ENCODE measurements at places on chromosomes 5 and 9. TPM values are rescaled to one million over a fixed set of nuclear protein-coding genes. Genes with fewer than 3 reads are reported as not detected.

GRCh38 chr9:131500377-131500776 is 2.3 kb upstream of the POMT1 start:
- peaks cover 72% of the 10 kb centered on the region for H3K4me1 ChIP-seq
- DNase-seq, result peak; percentile 87
- H3K36me3 ChIP-seq, result peaks cover 41% of the 10 kb centered on the region
- peak overlapping the region; percentile 98 for H3K4me3 ChIP-seq

- H3K4me1 ChIP-seq, result no peaks in the 10 kb centered on the region
- H3K4me3 ChIP-seq, result no peak overlapping the region
- no peaks in the 10 kb centered on the region for H3K27me3 ChIP-seq
Measured at GRCh38 chr9:86217076-86217755, 42.2 kb downstream of the C9orf153 start.

GRCh38 chr5:30956251-30956650 is 237.2 kb upstream of the CDH6 start:
- H3K36me3 ChIP-seq, result no peaks in the 10 kb centered on the region
- H3K27ac ChIP-seq, result no peak overlapping the region
- no peaks in the 10 kb centered on the region for H3K4me1 ChIP-seq

GRCh38 chr9:108117795-108118194 is 628.2 kb upstream of the KLF4 start:
- H3K4me1 ChIP-seq, result no peaks in the 10 kb centered on the region
- H3K27ac ChIP-seq, result no peak overlapping the region
- H3K27me3 ChIP-seq, result no peaks in the 10 kb centered on the region
- no peaks in the 10 kb centered on the region for H3K36me3 ChIP-seq
- no peak for DNase-seq
- H3K4me3 ChIP-seq, result no peak overlapping the region

DNA sequence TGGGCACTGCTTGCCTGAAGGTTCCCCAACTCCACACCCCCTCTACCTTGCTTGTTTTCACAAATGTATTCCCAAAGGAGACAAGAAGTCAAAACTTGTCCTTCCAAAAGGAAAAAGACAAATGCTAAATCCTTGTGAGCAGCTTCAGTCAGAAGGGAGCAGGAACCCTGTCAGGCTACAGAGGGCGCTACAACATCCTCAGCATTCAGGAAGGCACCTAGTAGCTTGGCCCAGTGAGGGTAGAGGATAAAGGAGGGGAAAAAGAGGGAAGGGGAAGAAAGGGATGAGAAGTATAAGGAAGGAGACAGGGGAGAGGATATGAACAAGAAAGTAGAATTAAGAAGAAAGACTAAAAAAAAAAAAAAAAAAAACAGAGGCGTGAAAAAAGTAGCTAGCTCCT is 97.5 kb downstream of the MLLT3 start:
- DNase-seq, result no peak
- peaks cover 34% of the 10 kb centered on the region for H3K36me3 ChIP-seq
- H3K27ac ChIP-seq, result no peak overlapping the region
- no peak overlapping the region for H3K4me3 ChIP-seq
- no peaks in the 10 kb centered on the region for H3K27me3 ChIP-seq

DNA sequence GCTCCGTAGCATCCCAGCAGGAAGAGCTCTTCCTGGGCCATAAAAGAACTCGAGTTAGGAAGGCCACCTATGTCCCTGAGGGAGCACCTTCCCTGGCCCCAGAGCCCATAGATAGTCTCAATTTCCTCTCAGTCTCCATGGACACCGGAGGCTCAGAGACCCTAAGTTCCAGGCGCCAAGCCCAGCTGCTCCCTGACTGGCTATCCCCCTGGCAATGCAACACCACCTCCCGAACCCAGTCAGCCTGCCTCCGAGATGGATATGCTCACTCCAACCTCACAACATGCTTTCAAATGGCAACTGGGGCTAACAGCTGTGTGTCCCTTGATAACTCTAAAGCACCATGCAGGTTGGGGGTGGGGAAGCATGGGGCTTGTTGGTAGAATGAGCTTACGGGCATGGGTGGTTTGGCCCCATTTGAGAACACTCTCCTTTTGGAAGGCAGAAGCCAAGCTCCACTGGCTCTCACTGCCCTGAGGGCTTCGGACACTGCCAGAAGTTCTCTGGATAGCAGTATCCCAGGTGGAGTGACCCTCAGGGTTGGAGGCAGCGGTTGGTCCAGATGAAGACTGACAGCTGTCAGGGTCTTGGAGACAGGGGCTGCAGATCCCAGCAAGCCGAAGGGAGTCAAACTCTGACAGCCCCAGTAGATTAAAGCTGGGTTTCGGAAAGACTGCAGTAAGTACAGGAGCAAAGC is 165.3 kb downstream of the PAX5 start:
- H3K27ac ChIP-seq, result no peak overlapping the region
- H3K27me3 ChIP-seq, result peaks cover 3% of the 10 kb centered on the region
- no peaks in the 10 kb centered on the region for H3K4me1 ChIP-seq
- no peak for DNase-seq

DNA sequence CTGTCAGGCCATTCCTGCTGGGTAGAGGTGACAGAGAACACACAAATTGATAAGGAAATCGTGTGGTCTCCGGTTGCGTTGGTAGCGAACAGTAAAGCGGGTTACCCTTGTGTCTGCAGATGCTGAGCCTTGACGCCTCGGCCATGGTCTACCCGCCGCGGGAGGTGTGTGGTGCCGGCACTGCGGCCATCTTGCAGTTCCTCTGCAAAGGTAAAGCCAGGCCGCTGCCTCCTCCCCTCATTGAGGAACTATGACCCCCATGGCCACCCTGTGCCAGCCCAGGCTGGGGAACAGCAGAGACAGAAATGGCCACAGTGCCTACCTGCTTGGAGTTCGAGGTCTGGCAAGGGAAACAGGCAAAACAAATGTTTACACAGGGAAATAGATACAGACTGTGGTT is 16.3 kb downstream of the LRSAM1 start:
- H3K27me3 ChIP-seq, result no peaks in the 10 kb centered on the region
- no peak overlapping the region for H3K27ac ChIP-seq
- DNase-seq, result no peak
- H3K4me3 ChIP-seq, result no peak overlapping the region
- peaks cover 22% of the 10 kb centered on the region for H3K36me3 ChIP-seq
- no peaks in the 10 kb centered on the region for H3K4me1 ChIP-seq

DNA sequence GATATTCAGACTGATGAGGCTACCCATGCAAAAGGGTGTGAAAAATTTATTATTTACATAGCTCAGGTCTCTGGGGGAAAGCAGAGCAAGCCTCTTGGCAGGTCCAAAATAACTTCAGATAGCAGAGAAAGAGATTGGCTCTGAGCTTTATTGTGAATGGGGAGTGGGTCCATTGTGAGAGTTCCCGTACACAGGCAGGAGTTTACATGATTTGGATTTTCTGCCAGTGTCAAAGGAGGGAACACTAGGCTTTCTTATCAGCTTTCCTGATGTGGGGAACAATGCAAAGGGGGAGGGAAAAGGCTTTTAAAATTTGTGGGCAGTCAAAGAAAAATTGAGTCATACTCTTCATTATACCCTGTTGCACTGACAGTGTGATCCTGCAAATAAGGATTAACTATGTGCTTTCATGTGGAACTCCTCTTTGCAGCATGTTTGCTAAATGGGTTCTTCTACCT is 615.0 kb upstream of the RIOK2 start:
- H3K27ac ChIP-seq, result no peak overlapping the region
- H3K36me3 ChIP-seq, result no peaks in the 10 kb centered on the region
- H3K4me1 ChIP-seq, result no peaks in the 10 kb centered on the region
- no peak for DNase-seq

- no peak for DNase-seq
- H3K4me1 ChIP-seq, result peaks cover 17% of the 10 kb centered on the region
- H3K27ac ChIP-seq, result no peak overlapping the region
- H3K27me3 ChIP-seq, result no peaks in the 10 kb centered on the region
- H3K36me3 ChIP-seq, result peaks cover 6% of the 10 kb centered on the region
Measured at GRCh38 chr5:81553567-81554212, 159.8 kb upstream of the ACOT12 start.

- no peaks in the 10 kb centered on the region for H3K36me3 ChIP-seq
- H3K4me3 ChIP-seq, result no peak overlapping the region
- no peaks in the 10 kb centered on the region for H3K4me1 ChIP-seq
- DNase-seq, result no peak
- H3K27ac ChIP-seq, result no peak overlapping the region
Measured at GRCh38 chr5:161342886-161343285, 203.6 kb downstream of the GABRB2 start.

GRCh38 chr5:68033029-68033428 is 182.5 kb upstream of the PIK3R1 start:
- no peaks in the 10 kb centered on the region for H3K4me1 ChIP-seq
- H3K27ac ChIP-seq, result no peak overlapping the region
- no peak overlapping the region for H3K4me3 ChIP-seq
- no peaks in the 10 kb centered on the region for H3K27me3 ChIP-seq
- no peak for DNase-seq

DNA sequence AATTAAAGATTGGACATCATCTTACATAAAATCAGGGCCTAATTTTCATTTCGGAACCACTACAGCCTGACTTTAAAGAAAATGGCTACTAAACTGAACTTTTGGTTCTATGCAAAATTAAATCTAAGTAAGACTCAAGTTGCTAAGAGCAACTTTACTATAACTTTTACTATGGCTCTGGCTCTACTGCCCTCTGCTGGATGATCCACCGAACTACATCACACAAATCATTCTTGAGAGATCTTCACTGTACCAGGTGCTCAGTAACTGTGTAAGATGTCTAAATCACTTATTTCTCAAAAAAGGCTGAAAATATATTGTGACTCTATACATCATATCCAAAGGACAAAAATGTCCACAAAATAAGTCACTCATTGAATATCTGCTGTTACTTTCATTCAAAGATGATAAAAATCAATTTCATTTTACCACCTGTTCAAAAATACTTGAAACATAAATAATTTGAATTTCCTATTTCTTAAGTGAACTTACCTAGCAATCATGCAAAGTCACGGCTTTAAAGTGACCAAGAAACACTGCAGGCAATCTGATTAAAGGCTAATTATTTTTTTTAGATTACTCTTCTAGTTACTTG is 13.5 kb downstream of the MOCS2 start:
- peaks cover 21% of the 10 kb centered on the region for H3K4me1 ChIP-seq
- no peaks in the 10 kb centered on the region for H3K27me3 ChIP-seq
- no peak overlapping the region for H3K4me3 ChIP-seq
- H3K27ac ChIP-seq, result peak overlapping the region; percentile 22

- H3K4me1 ChIP-seq, result no peaks in the 10 kb centered on the region
- DNase-seq, result no peak
- no peaks in the 10 kb centered on the region for H3K27me3 ChIP-seq
- no peaks in the 10 kb centered on the region for H3K36me3 ChIP-seq
- no peak overlapping the region for H3K27ac ChIP-seq
Measured at GRCh38 chr5:15183520-15183919, 311.9 kb upstream of the ANKH start.

DNA sequence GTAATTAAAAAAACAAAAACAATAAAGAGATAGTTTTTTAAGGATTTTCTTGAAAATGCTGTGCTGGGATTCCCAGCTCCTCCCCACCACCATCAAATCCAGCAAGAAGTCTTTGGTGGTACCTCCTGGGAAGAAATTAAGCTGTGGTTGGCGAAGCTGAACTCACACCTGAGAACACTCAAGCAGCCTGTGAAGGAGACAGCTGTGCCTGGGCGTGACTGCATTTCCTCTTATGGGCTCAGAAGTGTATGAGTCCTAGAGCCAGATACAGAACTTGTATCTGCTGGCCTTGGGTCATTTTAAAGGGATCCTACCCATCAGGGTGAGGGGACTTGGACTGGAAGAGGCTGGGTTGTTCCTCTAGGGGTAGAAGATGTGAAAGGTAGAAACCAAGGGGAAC is 561.2 kb upstream of the SGCD start:
- H3K27me3 ChIP-seq, result no peaks in the 10 kb centered on the region
- H3K27ac ChIP-seq, result no peak overlapping the region
- no peaks in the 10 kb centered on the region for H3K4me1 ChIP-seq
- DNase-seq, result no peak
- no peak overlapping the region for H3K4me3 ChIP-seq

DNA sequence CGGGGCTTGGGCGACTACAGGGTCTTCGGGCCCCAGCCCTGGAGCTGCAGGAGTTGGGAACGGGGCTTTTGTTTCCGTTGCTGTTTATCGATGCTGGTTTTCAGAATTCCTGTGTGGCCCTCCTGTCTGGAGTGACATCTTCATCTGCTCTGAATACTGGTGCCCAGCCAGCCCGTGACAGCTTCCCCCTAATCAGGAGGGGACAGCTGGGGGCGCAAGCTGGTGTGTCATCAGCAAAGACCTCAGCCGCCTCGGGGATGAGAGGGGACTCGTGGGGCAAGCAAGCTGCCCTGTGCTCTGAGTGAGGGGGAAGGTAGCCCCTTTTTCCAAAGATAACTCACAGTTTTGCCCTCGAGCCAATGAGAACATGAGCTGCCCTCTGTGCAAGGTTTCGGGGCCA is 110.7 kb downstream of the RXRA start:
- H3K4me1 ChIP-seq, result no peaks in the 10 kb centered on the region
- H3K27me3 ChIP-seq, result peaks cover 5% of the 10 kb centered on the region
- H3K36me3 ChIP-seq, result no peaks in the 10 kb centered on the region
- H3K27ac ChIP-seq, result no peak overlapping the region

GRCh38 chr9:117555964-117556629 is 141.2 kb upstream of the ASTN2 start:
- H3K4me1 ChIP-seq, result no peaks in the 10 kb centered on the region
- DNase-seq, result peak; percentile 43
- no peaks in the 10 kb centered on the region for H3K27me3 ChIP-seq
- H3K36me3 ChIP-seq, result no peaks in the 10 kb centered on the region

GRCh38 chr5:10452768-10453331 is 11.2 kb downstream of the ROPN1L start:
- peaks cover 6% of the 10 kb centered on the region for H3K4me1 ChIP-seq
- no peak overlapping the region for H3K4me3 ChIP-seq
- H3K27ac ChIP-seq, result no peak overlapping the region
- DNase-seq, result peak; percentile 50
- no peaks in the 10 kb centered on the region for H3K27me3 ChIP-seq

- H3K27ac ChIP-seq, result no peak overlapping the region
- H3K36me3 ChIP-seq, result no peaks in the 10 kb centered on the region
- no peak overlapping the region for H3K4me3 ChIP-seq
- no peak for DNase-seq
Measured at GRCh38 chr9:121649476-121650216, 1.8 kb upstream of the DAB2IP start.

GRCh38 chr9:64773491-64773931 is 511.5 kb downstream of the FOXD4L5 start:
- H3K27ac ChIP-seq, result no peak overlapping the region
- DNase-seq, result no peak
- no peaks in the 10 kb centered on the region for H3K36me3 ChIP-seq
- peaks cover 5% of the 10 kb centered on the region for H3K27me3 ChIP-seq
- no peak overlapping the region for H3K4me3 ChIP-seq
- H3K4me1 ChIP-seq, result no peaks in the 10 kb centered on the region

The SLC34A3 gene
- total RNA-seq, result not detected

The SPRY4 gene
- 0.05 TPM for total RNA-seq

The GLRA1 gene
- not detected for total RNA-seq

The IL13 gene
- 2.8 TPM for total RNA-seq

The CARTPT gene
- not detected for total RNA-seq
